Foreskin keratinocyte (primary cell): ENCODE measurements at places on chromosomes 2 and 18. TPM values are rescaled to one million over a fixed set of nuclear protein-coding genes. Genes with fewer than 3 reads are reported as not detected.
A peak's percentile ranks its signal among the peaks of the same experiment; 100 is the strongest.

The SPC25 gene
- total RNA-seq: 11.4 and 15.4 TPM in 2 replicates

The CCDC74A gene
- 11.7 and 13.3 TPM in 2 replicates for total RNA-seq

The PLA2R1 gene
- total RNA-seq: 9.9 and 10.8 TPM in 2 replicates

The SCYGR3 gene
- total RNA-seq: not detected in 2 replicates

DNA sequence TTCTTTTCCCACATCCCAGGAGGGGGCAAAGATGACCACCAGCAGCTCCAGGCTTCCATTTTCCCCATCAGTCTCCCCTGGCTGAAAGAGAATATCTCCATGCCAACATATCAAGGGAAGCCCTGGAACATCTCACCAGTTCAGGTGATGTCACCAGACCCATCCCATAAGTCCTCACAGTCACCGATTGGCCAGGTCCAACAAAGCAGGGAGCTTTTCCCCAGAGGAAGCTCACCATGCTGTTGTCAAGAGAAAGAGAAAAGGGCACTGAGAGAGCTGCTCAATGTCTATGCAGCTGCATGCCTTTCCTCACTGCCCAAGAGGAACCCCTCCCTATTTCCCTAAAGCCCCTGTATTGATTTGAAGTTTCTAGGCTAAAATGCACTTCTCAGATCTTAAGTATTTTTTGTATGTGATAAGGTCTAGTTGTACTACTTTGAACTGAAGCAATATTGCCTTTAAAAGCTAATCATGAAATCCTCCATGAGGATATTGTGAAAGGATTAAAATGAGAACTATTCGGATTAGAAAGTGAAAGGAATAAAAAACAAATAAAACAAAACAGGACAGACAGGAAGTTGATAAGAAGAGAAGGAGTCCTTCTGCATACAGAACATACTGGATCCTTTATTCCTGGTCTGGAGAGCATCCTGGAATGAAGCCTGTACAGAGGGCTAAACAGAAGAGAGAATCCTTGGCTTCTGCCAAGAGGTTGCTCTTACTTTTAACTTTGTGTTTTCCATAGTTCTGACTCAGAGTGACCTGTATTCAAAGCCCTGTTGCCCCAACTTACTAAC, 45.2 kb upstream of the CTIF start:
- no peak for DNase-seq

- no peak for DNase-seq
Observed at GRCh38 chr2:29113027-29113686, 2.1 kb upstream of the CLIP4 start.

DNA sequence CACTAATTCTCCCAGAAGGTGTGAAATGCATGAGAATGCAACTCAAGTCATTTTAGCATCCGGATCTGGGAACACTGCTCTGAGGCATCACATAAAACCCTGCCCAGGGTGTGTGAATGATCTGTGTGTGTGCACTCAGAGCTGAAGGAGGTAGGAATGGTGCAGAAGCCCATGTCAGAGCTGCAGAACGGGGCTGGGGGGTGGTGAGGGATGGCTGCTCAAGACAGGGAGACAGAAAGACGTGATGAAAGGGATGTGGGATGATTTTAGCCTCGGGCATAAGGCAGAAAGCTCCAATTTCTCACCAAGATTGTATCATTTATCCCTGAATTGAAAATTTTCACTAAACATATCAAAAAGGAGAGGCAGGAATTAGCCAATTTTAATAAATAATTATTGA, 369.1 kb downstream of the EIPR1 start:
- no peak for DNase-seq

- DNase-seq: peak; percentile 54
Observed at GRCh38 chr2:99066075-99066958, 75.2 kb upstream of the C2orf15 start.
